ENCODE measurements at places on chromosomes 12 and 14. TPM values are rescaled to one million over a fixed set of nuclear protein-coding genes. Genes with fewer than 3 reads are reported as not detected.
A peak's percentile ranks its signal among the peaks of the same experiment; 100 is the strongest.

- DNase-seq = no peak
Measured at GRCh38 chr12:59066445-59066844, 146.1 kb upstream of the LRIG3 start.

The ABCC9 gene
- 1.8 TPM for polyA plus RNA-seq

The TAS2R19 gene
- not detected for polyA plus RNA-seq

GRCh38 chr12:58877243-58877743 lies 43.0 kb downstream of the LRIG3 start:
- no peak for DNase-seq

The FAM234B gene
- polyA plus RNA-seq = 9.6 TPM

DNA sequence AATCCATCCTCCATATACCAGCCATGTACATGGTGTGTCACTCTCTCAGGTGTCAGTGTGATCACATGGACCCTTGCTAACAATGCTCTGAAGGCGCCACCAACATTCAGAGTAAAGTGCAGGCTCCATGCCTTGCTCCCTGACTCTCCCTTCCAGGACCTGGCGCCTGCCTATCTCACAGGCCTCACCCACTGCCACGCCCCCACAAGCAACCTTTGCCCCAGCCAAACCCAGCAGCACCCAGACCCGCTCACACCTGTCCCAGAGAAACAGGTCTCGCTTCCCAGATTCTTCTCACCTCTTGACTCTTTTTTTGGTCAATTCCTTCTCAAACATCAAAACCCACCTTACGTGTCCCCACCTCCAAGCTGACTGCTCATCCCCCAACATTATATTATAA lies 52.3 kb downstream of the KCNK10 start:
- no peak for DNase-seq

DNA sequence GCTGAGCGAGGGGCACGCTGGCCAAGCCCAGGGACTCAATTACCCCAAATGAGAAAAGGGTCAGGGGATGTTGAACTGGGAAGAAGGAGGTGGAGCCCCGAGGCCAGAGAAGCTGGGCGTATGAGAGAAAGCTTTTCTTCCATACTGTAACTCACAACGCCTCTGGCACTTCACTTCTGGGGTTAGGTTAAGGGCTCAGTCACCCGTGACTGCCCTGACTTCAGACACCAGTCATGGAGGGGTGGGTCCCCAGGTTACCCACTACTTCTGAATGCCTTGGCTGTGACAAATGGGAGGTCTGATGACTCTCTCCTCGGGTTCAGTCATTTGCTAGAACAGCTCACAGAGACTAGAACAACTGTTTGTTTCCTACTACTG lies 5.5 kb upstream of the GPR132 start:
- DNase-seq = no peak

The MIA2 gene
- 63.2 TPM for polyA plus RNA-seq

The ZNF385A gene
- 10.2 TPM for polyA plus RNA-seq

DNA sequence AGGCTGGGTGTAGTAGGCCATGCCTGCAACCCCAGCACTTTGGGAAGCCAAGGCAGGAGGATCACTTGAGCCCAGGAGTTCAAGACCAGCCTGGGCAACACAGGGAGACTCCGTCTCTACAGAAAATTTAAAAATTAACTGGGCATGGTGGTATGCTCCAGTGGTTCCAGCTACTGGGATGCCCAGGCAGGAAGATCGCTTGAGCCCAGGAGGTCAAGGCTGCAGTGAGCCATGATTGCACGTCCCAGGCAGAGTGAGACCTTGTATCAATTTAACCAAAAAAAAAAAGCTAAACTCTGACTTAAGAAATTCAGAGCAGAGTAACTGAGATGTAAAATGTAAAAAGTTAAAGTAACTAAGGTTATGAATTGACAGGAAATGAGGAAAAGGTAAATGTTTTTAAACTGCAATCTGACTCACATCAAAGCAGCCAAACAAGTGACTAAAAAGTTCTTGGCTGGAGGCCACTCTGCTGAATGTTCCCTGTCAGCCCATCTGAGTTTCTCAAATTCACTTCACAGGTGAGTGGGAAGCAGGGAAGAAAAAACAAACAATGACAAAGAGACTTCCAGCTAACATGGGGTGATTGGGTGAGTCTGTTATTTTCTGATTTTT lies 21.3 kb downstream of the PRKD1 start:
- peak; percentile 37 for DNase-seq

GRCh38 chr12:88334271-88334670 lies 192.2 kb downstream of the TMTC3 start:
- DNase-seq = no peak

The NDUFA12 gene
- 246 TPM for polyA plus RNA-seq

The TESPA1 gene
- not detected for polyA plus RNA-seq

- no peak for DNase-seq
Measured at GRCh38 chr14:95495076-95495475, 21.4 kb downstream of the SYNE3 start.

The OR4E2 gene
- not detected for polyA plus RNA-seq

GRCh38 chr12:114302117-114302516 lies 103.8 kb downstream of the TBX5 start:
- DNase-seq = no peak

DNA sequence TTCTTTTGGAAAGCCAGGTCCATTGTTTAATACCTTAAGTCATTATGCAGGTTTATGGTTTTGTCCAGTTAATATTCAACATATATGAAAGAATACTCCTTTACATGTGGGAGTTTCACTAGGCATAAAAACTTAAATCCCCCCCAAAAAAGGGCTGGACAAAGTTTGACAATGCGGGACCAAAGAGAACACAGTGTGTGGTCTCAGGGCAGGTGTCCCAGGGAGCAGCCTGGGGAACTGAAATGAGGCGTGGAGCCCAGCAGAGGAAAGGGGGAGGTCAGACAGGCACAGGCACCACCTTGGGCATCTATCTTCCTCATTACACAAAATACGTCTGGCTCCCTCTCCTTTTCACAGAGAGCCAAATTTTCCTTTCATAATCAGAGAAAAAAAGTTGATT lies 22.5 kb downstream of the PKP2 start:
- DNase-seq = no peak

The PSEN1 gene
- polyA plus RNA-seq = 33.5 TPM

The SIX4 gene
- 0.75 TPM for polyA plus RNA-seq

GRCh38 chr14:96146131-96146771 lies 58.4 kb upstream of the BDKRB2 start:
- DNase-seq = no peak

GRCh38 chr14:101775826-101776225 lies 14.3 kb downstream of the PPP2R5C start:
- no peak for DNase-seq

- no peak for DNase-seq
Measured at GRCh38 chr12:131242741-131243496, 289.2 kb downstream of the ADGRD1 start.

The NTF3 gene
- 2.9 TPM for polyA plus RNA-seq

GRCh38 chr14:64931123-64931522 lies 11.4 kb downstream of the GPX2 start:
- no peak for DNase-seq

The IL31 gene
- polyA plus RNA-seq = not detected

All from kidney (tissue), 22 donors.